Fibroblast of skin of scalp (primary cell): ENCODE measurements at places on chromosomes 7 and 10.

GRCh38 chr10:94409021-94409657 is 6.8 kb downstream of the TBC1D12 start:
- DNase-seq = no peak

- DNase-seq = no peak
Observed at GRCh38 chr7:14197280-14197679, 207.8 kb upstream of the ETV1 start.

DNA sequence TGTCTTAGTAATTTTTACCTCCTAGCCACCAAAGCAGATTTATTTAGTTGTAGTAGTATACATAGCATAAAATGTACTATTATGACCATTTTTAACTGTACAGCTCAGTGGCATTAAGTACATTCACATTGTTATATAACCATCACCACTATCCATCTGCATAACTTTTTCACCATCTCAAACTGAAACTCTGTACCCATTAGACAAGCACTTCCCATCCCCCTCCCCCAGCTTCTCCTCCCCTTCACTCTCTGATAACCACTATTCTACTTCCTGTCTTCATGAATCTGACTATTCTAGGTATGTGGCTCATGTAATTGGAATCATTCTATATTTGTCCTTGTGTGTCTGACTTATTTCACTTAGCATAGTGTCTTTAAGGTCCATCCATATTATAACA is 71.9 kb downstream of the MRPL32 start:
- DNase-seq = peak; percentile 60

DNA sequence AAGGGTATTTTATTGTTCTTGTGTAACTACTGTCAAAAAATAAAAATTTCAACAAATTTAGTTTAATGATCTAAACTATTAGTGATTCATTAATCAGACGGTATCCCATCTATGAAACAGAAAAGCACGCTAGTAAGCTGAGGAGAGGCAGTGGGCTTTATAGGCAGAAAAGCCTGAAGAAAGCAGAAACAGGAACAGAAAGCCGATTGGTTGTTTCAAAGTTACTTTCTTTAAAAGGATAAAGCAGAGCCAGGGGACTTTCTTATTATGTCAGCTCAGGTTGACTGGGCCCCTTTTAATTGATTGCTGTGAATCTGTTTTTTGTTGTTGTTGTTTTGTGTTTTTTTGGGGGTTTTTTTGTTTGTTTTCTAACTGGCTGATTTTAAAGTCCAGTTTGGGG is 105.5 kb downstream of the TES start:
- DNase-seq = no peak

GRCh38 chr7:28258240-28258639 is 77.6 kb upstream of the JAZF1 start:
- DNase-seq = no peak

GRCh38 chr10:117137031-117137910 is 799 bp downstream of the VAX1 start:
- DNase-seq = peak; percentile 38

DNA sequence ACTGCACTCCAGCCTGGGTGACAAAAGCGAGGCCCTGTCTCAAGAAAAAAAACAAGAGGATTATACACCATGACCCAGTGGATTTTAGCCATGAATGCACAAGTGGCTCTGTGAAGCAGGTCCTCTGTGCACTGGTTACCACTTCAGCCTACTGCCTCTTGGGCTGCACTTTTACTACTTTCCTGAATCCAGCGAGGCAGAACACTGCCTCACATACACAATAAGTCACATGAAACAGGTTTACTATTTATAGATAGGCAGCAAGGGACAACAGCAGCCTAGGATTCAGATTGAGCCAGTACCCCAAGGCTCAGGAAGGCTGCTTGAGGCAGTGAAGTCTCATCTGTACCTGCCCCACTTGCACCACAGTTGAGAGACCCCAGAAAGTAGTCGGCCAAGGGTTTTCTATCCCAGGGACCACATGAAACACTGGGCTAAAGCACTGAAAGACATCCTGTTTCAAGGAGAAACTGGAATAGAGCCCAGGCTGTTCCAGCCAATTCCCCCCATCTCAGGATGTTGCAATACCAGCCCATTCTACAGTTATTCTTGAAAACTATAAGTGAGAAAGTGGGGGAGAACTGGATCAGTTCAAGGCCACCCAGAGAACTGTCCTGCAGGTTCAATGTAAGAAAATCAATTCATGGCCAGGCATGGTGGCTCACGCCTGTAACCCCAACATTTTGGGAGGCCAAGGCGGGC is 10.3 kb upstream of the OGDH start:
- no peak for DNase-seq

DNA sequence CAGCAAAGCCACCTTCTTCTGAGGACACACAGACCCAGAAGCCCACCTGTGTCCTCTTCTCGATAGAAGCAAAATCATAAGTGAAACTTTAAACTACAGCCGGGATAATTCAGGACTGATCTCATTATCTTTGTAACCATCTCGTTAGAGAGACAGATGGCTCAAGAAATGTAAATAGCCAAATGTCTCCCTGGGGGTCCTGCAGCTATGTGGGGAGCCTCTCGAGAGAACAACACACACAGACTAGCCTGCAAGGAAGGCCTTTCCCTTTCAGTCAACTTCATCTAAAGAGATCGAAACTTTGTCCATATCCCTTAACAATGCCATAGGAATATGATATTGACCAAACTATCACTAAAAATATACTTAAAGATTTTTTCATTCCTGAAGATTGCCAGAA is 93.5 kb downstream of the VWC2 start:
- DNase-seq = no peak

- no peak for DNase-seq
Observed at GRCh38 chr7:14083761-14084160, 94.3 kb upstream of the ETV1 start.

DNA sequence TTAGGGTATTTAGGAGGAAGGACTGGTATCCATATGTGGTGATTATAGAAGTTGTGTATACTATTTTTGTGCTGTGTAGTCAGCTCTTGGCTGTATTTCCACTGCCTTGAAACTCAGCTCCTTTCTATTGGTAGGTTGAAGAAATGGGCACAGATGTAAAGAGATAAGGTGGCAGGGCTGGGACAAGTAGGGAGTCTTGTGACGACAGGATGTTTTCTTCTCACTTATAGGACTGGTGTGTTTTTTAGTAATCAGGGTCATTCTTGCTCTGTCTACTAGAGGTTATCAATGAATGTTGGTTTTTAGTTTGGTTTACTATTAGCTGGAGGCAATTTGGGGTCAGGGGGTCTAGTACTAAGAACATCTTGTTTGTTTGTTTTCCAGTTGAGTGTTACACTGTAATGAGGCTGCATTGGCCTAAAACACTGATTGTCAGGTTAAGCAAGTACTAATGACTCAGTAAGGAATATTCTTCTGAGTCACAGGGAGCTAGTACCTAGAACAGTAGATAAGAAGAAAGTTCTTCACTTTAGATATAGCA is 11.8 kb downstream of the UBN2 start:
- DNase-seq = no peak

- DNase-seq = no peak
Observed at GRCh38 chr7:137203351-137203750, 140.2 kb downstream of the PTN start.

DNA sequence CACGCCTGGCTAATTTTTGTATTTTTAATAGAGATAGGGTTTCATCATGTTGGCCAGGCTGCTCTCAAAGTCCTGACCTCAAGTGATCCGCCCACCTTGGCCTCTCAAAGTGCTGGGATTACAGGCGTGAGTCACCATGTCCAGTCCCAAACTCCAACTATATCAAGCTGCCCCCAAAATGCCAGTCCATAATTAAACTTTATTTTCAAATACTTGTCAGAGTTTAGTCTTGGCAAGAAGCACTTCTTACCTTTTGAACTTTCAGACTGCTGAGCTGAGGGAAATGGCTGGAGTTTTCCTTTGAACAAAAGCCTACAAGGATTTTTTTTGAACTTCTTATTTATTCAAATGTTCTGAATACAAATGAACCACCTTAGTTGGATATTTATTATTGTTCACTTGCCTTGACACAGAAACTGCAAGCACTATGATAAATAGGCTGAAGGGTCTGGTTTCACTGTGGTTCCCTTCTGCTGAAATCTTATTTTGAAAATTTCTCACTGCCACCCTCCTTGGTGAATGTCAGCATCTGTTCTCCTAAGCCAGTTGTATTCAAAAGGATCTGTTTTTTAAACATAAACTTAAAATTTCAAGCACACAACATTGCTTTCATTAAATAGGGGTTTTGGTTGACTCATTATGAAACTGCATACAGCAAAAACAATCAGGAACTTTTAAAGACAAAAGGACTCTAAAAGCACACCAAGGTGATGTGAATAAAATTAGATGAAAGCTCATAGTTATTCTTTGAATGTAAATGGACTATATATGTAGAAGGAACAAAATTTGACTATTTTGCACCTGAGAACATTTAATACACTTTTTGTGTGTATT is 101.7 kb upstream of the SLC26A5 start:
- DNase-seq = no peak

GRCh38 chr10:80500572-80501380 is 36.9 kb upstream of the SH2D4B start:
- DNase-seq = peak; percentile 51

- DNase-seq = peak; percentile 42
Observed at GRCh38 chr7:129431911-129432643, 2.2 kb upstream of the STRIP2 start.

DNA sequence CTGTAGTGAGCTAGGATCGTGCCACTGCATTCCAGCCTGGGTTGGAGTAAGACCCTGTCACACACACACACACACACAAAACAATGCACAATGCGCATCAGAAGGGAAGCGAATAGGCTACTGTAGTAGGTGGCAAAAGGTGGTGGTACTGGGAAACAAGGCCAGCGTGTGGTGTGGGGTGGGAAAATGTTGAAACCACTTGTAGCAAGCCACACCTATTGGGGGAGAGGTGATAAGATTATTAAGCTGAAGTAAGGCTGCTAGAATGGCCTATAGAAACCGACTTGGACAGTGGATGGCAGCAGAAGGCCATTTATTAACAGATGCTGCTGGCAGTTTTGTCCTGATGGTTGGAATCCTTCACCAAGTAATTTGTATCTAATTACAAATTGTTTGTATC is 7.2 kb upstream of the CHCHD1 start:
- peak; percentile 16 for DNase-seq

DNA sequence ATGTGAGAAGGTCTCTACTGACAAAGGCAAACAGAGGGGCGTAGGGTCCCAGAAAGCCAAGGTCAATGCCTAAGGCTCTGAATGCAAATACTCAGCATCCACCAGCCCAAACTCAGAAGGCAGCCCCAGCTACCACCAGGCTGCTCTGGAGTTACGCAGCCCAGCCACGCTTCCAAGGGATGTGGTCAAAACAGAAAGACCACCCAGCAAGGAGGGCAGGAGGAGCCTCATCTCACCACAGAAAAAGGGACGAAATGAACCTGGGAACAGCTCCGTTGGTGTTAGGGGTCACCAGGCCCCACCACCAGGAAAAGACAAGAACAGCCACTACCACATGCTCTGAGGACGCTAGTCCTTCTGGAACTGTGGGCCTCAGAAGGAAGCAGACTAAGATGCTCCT is 65.1 kb downstream of the CTBP2 start:
- no peak for DNase-seq

DNA sequence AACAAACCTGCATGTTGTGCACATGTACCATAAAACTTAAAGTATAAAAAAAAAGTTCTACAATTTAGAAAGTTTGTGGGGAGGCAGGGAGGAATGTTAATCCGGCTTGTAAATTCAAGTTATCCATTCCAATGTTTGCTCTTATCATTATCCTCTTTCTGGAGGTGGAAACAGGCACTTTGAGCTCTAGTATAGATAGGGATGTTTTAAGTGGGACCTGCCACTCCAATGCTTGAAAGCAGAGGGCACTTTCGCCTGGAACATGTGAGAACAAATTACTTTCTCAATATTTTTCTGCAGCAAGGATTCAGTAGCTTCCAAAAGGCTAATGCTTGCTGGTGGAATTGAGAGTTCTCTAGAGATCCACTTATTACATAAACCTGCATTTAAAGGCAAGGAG is 45.6 kb downstream of the FEZF1 start:
- DNase-seq = no peak

GRCh38 chr7:49425277-49425818 is 348.1 kb upstream of the VWC2 start:
- no peak for DNase-seq

- DNase-seq = no peak
Observed at GRCh38 chr7:132996581-132997242, 85.2 kb downstream of the CHCHD3 start.

- DNase-seq = no peak
Observed at GRCh38 chr7:121303422-121304101, 25.2 kb upstream of the WNT16 start.

- DNase-seq = no peak
Observed at GRCh38 chr10:84172467-84173356, 889 bp upstream of the GPR15LG start.

- DNase-seq = no peak
Observed at GRCh38 chr10:86211691-86212390, 154.8 kb downstream of the GRID1 start.

DNA sequence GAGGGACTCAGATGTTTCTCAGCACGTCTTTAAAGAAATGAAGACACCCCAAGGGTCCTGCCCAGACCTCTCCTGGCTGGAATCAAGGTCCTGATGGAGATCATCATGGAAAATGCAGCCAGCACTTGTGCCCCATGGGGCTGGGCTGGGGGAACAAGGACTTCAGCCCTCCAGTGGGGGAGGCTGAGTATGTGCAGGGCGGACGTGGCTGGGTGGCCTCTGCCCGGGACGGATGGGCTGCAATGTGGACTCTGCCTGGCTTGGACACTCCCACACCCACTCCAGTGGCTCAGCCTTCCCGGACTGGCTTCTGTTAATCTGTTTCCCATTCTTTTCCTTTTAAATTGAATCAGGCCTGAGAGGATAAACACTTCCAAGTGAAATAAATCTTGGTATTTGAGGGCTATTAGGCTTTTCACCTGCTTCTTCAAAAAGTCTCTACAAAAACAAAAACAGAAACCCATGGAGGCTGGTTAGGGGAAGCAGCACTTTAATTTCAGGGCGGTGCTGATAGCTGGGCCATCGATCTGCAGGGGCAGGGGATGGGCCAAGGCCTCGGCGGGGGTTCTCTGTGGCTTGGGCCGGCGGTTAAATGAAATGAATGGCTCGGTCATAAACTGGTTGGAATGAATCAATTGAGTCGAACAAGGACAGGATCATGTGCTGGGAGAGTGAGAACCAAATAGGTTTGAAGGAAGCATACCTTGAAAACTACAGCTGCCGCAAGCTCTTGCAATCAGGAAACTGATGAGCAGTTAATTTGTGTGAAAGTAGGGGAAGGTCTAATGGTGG is 51.4 kb downstream of the ADARB2 start:
- DNase-seq = no peak

- no peak for DNase-seq
Observed at GRCh38 chr10:60645980-60646379, 132.3 kb upstream of the CDK1 start.
